ENCODE measurements at places on chromosomes 16 and 17.

- no peak for DNase-seq
These were observed 36.8 kb upstream of the ZNF469 start for GRCh38 chr16:88345721-88346560.

DNA sequence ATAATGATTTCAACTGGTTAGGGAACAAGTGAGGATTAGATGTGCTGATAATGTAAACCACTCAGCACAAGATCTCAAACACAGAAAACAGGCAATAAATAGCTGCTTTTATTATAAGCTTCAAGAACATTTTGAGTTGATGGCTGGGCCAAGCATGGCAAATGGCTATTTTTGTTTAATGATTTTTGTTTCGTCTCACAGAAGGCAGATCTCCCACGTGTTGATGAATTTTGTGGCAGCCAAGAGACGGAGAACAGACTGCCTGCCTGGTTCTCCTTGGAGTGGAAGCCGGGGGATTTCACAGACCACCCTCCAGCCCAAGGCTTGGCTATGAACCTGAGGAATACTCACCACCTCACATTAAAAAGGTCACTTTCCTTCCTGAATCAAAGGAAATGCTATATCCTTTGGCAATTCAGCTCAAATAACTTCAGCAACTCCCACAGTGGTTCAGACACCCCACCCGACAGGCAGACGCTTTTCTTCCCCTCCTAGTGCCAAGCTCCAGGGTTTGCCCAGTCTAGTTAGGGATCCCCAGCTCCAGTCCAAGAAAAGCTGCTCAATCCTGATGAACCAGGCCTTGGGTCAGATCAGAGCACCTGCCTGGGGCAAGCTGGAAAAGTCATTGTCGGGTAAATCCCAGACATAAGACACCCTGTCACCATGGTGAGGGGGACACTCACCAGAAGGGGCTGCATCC lies 593.5 kb downstream of the TOX3 start:
- no peak for DNase-seq

DNA sequence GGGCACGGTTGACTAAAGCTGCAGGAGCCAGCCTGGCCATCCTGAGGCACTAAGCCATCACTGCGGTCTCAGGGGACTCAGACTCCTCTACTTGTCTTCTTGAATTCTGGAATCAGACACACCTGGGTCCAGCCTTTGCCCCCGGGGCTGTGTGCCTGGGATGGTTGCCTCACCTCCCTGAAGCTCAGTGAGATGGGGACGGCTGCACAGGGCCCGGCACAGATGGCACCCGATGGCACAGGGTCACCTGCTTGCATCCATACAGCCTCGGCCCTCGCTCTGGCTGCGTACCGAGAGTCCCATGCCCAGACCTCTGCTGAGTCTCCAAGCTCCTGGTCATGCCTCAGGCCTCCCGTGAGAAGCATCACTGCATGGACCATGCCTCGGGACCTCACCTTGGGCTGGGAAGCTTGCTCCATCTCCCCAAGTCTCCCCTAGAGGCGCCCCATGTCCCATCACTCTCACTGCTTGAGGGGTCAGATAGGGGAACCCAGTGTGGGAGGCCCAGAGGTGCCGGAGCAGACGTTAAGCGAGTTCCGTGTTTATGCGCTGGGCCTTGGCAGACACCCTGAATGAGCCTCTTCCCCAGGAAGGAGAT lies 316.3 kb downstream of the SEC14L1 start:
- no peak for DNase-seq

- DNase-seq: peak; percentile 52
These were observed at the start of gene DDX52 for GRCh38 chr17:37643118-37643766. DDX52 (minus strand) TSS chr17:37643446; CDS start chr17:37643420, 26 bp downstream.

- no peak for DNase-seq
These were observed 72.8 kb upstream of the DYNLRB2 start for GRCh38 chr16:80468029-80468428.

DNA sequence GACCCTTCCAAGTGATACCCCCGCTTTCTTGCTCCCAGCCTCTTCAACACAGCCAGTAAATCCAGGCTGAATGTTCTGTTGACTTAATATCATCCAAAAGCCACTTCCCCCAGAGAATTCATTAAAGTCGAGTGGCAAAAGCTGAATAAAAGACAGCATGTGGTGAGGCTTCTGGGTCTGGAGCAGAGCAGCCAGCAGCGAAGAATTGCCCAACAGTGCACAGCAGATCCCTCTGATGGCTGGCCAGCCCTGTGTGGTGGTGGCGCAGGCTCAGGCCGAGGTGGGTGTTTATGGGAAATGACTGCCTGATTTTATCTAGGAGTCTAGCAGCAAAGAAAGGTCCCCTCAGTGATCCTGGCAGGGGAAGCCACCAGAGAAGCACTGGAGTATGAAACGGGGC lies 30.3 kb upstream of the RCVRN start:
- no peak for DNase-seq

GRCh38 chr17:75011401-75012095 lies 922 bp upstream of the MRPL58 start:
- DNase-seq: no peak

GRCh38 chr17:7676533-7676932 lies 10.8 kb downstream of the TP53 start:
- no peak for DNase-seq
